ENCODE measurements at places on chromosomes 2 and 18.

- DNase-seq: no peak
Measured at GRCh38 chr2:238467792-238468191, 41.1 kb downstream of the ASB1 start.

DNA sequence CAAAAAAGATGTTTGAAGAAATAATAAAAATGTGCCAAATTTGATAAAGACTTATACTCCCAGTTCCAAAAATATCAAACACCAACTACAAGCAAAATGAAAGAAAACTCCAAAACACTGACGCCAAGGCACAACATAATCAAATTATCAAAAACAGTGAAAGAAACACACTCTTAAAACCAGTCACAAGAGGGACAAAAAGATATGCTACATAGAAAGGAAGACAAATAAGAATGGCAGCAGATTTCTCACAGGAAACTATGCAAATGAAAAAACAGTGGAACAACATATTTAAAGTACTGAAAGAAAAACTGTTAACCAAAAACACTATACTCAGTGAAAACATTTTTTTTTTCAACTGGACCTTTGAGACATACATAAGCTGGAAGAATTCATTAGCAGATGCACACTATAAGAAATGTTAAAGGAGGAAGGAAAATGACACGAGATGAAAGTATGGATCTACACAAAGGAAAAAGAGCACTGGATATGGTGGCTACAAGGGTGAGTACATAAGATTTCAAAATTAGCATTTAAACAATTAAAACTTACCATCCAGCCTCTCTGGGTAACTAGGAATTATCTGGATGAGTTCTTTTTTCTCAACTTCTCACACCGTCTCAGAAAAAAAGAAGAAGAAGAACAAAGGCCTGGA lies 94.0 kb upstream of the ACVR1C start:
- no peak for DNase-seq

GRCh38 chr2:120622886-120623753 lies 112.5 kb upstream of the GLI2 start:
- no peak for DNase-seq

GRCh38 chr2:231676243-231676642 lies 32.1 kb upstream of the PTMA start:
- DNase-seq: no peak
